ENCODE measurements at places on chromosomes 13 and 19.

- no peak for DNase-seq
Measured at GRCh38 chr19:1051791-1052190, 11.9 kb downstream of the ABCA7 start.

DNA sequence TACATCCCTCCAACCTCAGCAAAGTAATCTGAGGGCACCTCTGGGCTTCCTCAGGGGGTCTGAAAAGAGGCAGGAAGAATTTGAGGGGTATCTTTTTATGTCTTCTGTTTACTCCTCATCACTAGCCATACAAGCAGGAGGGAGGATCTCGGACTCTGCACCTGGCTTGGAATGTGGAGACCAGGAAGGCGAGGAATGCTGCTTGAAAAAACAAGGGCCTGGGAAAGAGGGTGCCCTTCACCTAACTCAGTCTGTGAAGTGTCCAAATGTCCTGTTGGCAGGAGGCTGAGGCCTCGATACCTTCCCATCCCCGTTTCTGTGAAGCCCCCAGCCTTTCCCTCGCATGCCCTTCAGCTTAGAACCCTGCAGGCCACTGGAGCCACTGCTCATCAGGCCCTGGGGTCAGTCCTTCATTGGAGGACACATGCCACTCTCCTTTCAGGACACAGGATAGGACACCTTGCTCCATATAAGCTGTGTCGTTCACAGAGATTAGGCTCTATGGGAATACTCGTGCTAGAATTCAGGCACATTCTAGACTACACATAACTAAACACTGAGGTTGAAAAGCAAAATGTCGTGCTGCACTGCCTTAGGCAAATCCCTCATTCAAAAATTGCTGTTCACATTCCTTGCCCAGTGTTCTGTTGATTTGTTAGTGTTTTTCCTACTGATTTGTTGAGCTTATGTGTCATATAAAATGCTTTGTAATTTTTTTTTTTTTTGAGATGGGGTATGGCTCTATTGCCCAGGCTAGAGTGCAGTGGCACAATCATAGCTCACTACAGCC is 49.7 kb downstream of the ESD start:
- DNase-seq = no peak

- no peak for DNase-seq
Measured at GRCh38 chr13:110014719-110015118, 228.3 kb upstream of the IRS2 start.

DNA sequence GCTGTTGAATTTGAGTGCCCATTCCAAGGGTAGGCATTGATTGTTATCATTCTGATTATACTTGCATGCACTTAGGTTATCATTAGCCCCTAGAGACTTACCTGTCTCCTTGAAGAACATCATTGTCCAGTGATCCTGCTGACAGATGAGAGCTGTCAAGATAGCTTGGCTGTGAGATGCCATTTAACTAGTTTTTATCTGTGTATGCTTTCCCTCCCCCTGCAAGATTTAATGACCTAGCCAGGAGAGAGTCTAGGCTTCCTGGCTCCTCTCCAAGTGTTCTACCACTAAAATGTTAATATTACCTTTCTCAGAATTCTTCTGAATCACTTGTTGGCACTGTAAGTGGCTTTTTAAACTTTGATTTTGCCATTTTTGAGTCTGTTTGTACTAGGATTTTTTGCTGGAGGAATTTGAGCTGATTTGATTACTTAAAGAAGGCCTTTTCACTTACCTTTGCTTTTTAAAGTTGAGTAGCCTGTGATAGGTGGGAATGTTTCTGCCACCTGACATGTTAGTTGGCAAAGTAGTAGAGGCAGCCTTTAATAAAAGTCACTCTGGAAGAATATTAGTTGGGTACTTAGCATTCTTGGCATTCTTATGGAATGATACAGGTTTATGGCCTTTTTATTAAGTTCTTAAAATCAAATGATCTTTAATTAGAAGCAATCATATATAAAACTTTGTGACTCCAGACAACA is 41.1 kb downstream of the ARHGAP35 start:
- no peak for DNase-seq

DNA sequence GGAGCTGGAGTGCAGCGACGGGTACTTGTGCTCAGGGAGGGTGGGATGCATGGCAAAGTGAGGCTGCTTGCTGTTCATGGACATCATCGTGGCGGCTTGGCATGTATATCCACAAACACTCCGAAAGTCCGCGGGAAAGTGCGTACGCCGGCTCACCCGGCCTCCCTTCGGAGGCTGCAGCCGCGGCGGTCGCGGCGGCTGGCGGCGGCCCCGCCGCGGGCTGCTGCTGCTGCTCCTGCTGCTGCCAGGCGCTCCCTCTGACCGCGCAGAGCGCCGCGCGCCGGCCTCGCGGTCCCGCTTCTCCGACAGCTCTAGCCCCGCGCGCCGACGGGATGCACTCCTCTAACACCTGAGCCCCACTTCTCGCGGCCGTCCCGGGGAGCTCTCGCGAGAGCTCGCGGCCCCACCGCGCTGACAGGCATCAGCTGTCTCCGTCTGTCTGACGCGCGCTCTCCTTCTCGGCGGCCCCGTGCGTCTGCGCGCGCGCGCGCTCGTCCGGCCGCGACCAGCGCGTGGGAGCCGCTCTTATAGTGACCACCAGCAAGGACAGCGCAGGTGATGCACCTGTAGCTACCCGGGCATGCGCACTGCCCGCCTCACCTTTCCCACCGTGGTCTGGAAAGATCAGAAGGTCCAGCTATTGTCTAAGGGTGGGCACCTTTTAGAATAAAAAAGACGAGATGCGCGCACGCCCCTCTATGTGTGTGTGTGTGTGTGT is at the start of gene POU4F1:
Gene POU4F1, minus strand, starts transcription at position 313 of the 718 bp plus-strand sequence. Its CDS starts 226 bp downstream, at position 87.
- DNase-seq = no peak

- no peak for DNase-seq
Measured at GRCh38 chr13:91133941-91134802, 213.3 kb upstream of the MIR17HG start.

DNA sequence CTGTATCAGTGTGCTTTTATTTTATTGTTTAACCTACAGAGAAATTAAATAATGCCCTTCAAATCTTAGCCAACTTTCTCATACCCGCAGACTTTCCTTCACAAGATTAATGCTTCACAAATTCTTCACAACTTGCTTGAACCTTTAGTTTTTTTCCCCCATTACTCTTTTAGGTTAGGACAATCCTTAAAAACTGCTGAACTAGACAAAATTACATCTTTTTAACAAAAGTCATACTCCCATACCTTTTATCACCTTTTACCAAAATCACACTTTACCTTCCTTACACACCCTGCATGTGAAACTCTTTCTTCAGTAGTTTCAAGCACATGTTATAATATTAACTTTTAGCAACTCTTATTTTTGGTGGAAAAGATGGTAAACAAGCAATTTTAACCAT is 58.5 kb downstream of the SCGB2B2 start:
- no peak for DNase-seq

DNA sequence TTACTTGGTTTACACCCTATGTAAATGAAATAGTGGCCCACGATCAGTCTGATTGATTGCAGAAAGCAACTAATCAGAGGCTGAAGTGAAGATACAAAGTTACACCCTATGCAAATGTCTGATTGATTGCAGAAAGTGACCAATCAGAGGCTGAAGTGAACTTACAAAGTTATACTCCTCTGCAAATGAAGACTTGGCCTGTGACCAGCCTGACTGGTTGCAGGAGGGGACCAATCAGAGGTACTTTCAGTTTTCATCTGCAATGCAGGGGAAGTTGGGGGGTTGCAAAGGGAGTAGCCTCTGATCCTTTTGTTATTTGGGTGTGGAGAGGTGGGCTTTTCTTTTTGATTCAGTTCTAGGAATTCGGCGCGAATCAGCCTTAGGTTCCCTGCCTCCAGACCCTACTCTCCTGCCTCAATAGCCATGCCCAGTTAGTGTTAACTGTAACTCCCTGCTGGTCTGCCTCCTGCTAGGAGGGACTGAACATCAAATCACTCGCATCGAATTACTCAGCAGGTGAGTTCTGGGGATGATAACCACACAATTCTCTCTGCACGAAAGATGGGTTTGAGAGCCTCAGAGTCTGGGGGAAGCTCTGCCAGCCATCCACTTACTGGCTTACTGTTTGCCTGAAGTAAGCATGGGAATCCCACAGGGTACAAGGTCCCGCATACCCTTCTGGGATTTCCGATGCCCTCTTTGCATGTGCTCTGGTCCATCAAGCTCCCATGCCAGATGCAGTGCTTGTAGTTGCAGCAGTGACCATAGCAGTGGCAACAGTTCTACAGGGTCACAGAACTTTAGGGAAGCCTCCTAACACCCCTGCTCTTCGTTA is 7.5 kb downstream of the ARL11 start:
- peak; percentile 7 for DNase-seq

DNA sequence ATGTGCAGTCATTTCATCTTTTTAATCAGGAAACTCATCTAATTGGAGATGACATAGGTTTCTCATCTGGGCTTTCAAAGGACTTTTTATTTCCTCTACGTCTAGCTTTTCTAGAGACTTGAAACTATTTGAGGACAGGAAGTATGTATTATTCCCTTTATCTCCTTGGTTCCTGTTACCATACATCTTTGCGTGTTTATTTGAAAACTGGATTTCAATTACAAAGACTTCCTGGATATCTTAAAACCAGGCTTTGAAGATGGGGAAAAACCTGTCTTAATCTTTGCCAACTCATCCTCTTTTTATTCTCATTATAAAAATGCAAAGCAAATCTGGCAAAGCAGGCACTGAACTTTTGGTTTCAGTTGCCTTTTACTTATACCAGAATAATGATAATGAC is 130.5 kb downstream of the LMO7 start:
- DNase-seq = no peak

GRCh38 chr13:26075498-26075897 is 23.7 kb upstream of the SHISA2 start:
- DNase-seq = no peak

GRCh38 chr13:45889590-45890243 is 38.2 kb upstream of the SIAH3 start:
- DNase-seq = no peak

DNA sequence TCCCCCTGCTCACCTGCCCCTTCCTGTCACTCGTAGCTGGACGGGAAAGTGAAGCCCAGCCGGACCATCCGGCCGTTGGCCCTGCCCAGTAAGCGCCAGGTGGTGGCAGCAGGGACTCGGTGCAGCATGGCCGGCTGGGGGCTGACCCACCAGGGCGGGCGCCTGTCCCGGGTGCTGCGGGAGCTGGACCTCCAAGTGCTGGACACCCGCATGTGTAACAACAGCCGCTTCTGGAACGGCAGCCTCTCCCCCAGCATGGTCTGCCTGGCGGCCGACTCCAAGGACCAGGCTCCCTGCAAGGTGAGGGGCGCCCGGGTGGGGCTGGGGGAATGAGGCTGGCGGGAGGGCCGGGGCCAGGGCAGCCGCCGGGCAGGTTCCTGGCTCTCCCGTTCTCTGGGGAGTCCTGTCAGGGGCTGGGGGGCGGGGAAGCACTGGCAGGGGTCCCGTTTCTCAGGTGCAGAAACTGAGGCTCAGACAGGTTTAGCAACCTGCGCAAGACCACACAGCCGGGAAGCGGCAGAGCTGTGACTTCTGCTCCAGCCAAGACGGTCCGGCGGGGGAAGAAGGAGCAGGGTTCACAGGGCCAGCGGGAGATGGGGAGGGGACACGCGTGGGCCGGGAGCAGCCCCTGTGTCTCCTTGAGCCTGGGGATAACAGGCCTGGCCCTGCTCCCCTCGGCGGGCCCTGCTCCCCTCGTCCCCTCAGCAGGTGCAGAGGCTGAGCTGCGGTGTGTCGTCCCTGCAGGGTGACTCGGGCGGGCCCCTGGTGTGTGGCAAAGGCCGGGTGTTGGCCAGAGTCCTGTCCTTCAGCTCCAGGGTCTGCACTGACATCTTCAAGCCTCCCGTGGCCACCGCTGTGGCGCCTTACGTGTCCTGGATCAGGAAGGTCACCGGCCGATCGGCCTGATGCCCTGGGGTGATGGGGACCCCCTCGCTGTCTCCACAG is 5.3 kb downstream of the GZMM start:
- no peak for DNase-seq

- no peak for DNase-seq
Measured at GRCh38 chr13:69315039-69315438, 792.6 kb upstream of the ATXN8OS start.

- no peak for DNase-seq
Measured at GRCh38 chr13:23473221-23473620, 39.7 kb upstream of the SACS start.

GRCh38 chr13:71864094-71864985 is 2.7 kb downstream of the DACH1 start:
- no peak for DNase-seq

GRCh38 chr19:42553292-42554045 is 25.2 kb upstream of the CEACAM1 start:
- no peak for DNase-seq

DNA sequence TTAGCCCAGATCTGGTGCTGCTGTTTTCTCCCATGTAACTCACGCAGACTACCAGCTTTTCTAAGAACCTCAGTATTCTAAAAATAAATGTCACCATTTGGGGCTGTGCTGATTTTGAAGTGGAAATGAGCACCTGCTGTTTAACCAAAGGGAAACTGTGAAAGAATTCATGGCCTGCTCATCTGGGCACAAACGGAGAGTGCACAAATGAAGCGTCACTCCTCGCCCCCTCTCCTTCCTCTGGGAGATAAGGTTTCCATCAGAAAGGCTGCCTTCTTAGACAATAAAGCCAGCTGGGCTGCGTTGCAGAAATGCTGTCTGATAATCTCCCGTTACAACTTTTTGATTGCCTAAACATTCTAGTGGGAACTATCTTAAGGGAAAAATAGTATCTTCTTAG is 73.7 kb upstream of the SLC15A1 start:
- no peak for DNase-seq

- no peak for DNase-seq
Measured at GRCh38 chr19:6287269-6287885, 7.6 kb upstream of the MLLT1 start.

- no peak for DNase-seq
Measured at GRCh38 chr13:36445278-36445677, 13.0 kb downstream of the CCNA1 start.

DNA sequence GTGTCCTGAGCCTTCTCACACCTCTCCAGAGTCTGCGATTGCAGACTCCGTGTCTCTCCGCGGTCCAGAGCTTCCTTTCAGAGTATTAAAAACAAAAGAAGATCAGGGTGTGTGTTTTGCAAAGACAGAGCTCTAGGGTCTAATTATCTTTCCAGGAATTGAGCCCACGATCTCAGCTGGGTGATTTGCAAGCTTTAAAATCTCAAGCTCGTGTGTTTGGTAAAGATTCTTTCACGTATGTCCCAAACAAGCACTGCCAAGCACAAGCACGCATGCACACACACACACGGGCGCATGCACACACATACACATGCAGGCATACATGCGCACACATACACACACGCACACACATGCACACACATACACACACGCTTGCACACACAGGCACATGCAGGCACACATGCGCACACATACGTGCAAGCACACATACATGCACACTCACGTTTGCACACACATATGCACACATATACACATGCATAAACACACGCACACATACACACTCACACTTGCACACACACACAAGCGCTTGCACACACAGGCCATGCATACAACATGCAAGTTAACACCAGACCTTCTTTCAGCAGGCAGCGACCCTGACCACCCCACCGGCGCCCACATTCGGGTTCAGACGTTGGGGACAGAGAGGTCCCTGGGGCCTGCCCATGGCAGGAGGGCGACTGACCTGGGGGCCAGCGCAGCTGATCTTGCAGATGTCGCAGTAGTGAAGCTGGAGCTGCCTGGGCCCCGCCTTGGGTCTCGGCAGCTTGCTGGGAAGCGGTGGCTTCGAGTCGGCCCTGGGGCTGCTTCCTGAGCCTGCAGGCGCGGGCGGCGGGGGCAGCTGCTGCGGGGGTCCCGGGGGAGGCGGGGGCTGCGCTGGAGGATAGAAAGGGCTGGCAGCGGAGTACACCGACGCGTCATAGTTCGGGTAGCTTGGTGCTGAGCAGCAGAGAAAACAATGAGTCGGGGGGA is 37.9 kb downstream of the ZFR2 start:
- DNase-seq = no peak

All from activated CD8-positive, alpha-beta memory T cell treated with anti-CD3 and anti-CD28 coated beads for 4 hours (primary cell).